ENCODE measurements at places on chromosomes 16 and 17. TPM values are rescaled to one million over a fixed set of nuclear protein-coding genes. Genes with fewer than 3 reads are reported as not detected.

Gene ARHGDIG
- 12.3 TPM for total RNA-seq

Gene KRTAP2-4
- not detected for total RNA-seq

Gene EPX
- not detected for total RNA-seq

DNA sequence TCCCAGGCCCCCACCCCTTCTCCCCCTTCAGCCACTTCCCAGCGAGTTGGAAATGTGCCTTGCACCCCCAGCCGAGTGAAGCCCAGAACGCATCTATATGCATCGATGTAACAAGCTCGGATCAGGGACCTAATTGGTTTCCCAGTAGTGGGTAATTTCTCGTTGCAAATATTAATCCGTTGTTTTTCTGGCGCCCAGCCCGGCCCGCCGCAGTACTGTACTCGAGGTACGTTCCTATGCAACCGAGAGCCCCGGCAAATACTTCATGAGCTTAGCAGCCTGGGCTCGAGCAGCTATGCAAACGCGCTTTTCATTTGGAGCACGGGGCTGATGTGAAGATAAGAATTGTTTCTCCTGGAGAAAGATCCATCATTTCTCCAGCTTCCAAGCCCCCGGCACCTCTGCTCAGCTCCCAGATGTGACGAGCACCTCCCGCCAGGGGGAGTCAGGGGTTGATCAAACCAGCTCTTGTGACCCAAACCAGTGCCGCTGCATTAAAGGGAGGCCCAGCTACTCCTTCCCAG, 229.8 kb downstream of the KATNIP start:
- no peak for DNase-seq

- peak; percentile 53 for DNase-seq
These were observed 9.1 kb downstream of the ASIC2 start for GRCh38 chr17:33284022-33284421.

GRCh38 chr16:63188086-63188771, 1152.0 kb upstream of the CDH8 start:
- no peak for DNase-seq

GRCh38 chr17:49260817-49261291, 30.3 kb upstream of the PHOSPHO1 start:
- peak; percentile 64 for DNase-seq

Gene BRIP1
- total RNA-seq, result 7.1 TPM

DNA sequence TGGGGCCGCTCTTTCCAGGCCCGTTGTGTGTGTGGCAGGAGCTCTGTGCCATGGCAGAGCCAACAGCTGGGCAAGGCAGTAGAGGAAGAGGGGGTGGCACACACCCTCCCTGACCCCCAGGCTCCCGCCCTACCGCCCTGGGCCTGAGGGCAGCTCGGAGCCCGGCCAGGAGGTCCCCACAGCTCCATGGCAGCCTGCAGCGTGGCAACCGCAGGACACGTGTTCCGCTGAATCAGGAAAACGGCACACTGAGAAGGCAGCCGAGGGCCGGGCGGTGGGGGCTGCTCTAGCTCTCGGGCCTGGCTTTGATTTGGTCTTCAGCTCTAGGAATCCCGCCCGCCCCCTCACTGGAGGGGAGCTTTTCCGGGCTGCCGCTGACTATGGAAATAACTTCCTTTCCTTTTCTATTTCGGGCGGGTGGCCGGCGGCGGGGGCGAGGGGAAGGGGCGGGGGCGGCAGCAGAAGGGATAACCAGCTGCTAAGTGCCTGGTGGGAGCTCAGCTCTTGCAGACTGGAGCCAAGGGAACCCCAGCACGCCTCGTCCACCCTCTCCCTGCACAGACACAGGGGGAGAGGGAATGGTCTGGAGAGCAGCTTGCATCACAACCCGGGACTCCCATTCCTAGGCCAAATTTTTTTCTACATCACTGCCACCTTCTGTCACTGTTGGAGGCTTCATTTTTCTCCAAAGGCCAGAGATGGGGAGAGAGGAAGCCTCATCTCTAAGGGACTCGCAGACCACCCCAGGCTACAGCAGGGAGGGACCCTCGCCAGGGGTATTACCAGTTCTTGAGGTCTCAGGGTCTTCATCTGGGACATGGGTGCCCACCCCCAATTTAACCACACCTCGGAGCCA, 24.8 kb upstream of the MRPS23 start:
- peak; percentile 75 for DNase-seq

- DNase-seq, result no peak
These were observed 292.5 kb downstream of the SOX9 start for GRCh38 chr17:72413077-72414031.

GRCh38 chr17:79902146-79902791, 63.0 kb upstream of the CBX4 start:
- no peak for DNase-seq

DNA sequence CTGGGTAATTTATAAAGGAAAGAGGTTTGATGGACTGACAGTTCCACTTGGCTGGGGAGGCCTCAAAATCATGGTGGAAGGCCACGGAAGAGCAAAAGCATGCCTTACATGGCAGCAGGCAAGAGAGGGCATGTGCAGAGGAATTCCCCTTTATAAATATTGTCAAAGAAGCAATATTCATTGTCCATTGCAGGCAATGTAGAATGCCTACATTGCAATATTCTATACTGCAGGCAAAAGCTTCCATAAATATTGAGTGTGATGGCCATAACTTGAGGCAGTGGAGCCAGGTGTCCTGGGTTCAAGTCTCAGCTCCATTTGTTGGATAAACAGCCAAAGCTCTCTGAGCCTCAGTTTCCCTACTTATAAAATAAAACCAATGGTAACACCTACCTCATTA, 322.3 kb downstream of the SHISA9 start:
- DNase-seq, result no peak

- DNase-seq, result no peak
These were observed 128.4 kb downstream of the HAPSTR1 start for GRCh38 chr16:9219813-9220212.

GRCh38 chr17:75065562-75066151, 18.6 kb downstream of the KCTD2 start:
- no peak for DNase-seq

- no peak for DNase-seq
These were observed 22.8 kb downstream of the CRISPLD2 start for GRCh38 chr16:84842516-84843148.

Gene EVPLL
- not detected for total RNA-seq

GRCh38 chr16:57178196-57178595, 7.6 kb downstream of the PSME3IP1 start:
- DNase-seq, result no peak

DNA sequence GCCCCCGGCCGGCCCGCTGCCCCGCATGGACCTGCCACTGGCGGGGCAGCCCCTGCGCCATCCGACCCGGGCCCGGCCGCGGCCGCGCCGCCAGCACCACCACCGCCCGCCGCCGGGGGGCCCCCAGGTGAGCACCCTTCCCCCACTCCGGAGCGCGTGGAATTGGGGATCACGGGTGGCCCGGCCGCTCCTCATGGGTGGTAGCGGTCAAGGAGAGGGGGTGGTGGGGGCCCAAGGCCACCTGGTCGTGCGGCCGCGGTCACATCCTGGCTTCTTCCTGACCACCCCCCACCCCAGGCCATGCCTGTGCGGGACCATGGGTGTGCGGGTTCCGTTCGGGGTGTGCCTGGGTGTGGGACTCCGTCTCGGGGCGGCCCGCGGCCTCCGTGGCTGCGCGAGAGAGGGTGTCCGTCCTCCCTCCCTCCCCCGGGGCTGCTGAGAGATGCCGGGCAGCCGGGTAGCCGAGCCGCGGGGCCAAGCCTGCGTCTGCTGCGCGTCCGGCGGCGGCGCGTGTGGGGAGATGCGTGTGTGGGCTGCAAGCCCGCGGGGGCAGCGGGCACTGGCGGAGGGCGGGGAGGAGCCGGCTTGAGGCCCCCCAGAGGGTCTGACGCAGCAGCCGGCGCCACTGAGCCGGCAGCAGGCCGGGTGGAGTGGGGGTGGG, 6.8 kb downstream of the ACD start:
- DNase-seq, result no peak

- DNase-seq, result no peak
These were observed 14.7 kb upstream of the MEOX1 start for GRCh38 chr17:43676471-43676870.

- no peak for DNase-seq
These were observed 248.3 kb upstream of the CIBAR2 start for GRCh38 chr16:85360323-85361277.

DNA sequence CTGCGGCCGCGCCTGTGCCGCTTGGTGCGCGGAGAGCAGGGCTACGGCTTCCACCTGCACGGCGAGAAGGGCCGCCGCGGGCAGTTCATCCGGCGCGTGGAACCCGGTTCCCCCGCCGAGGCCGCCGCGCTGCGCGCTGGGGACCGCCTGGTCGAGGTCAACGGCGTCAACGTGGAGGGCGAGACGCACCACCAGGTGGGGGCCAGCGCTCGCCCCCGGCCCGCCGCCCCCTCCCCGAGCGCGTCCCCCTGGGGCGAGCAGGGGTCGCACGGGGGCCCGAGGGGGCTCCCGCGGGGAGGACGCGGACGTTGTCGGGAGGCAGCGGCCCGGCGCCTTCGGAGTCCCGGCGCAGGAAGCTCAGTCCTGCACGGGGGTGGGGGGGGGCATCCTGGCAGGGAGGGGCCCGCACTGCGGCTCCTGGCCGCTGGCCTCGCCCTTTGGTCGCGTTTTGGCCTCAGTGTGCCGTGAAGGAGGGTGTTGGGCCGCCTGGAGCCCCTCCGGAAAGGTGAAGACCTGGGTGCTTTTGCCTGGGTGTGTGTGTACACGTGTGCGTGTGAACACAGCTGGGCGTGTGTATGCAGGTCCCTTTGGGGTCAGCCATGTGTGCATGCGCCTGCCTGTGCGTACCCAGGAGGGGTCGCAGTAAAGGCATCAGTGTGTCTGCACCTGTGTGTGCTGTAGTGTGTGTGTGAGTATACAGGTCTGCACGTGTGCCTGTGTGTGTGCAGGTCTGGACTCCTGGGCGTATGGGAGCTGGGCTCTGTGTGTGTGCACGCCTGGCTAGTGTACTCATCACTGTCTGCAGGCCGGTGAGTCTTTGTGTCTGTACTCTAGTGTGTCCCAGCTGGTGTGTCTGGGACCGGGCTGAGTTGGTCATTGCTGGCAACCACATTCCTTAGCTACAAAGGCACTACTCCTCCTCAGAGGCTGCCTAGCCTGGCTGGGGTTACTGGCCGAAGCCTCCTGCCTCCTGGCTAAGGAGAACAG, 615 bp downstream of the NHERF2 start:
- no peak for DNase-seq

- DNase-seq, result no peak
These were observed 1.2 kb upstream of the C1QL1 start for GRCh38 chr17:44969144-44969780.

GRCh38 chr17:182050-182751, 751 bp upstream of the DOC2B start:
- no peak for DNase-seq

DNA sequence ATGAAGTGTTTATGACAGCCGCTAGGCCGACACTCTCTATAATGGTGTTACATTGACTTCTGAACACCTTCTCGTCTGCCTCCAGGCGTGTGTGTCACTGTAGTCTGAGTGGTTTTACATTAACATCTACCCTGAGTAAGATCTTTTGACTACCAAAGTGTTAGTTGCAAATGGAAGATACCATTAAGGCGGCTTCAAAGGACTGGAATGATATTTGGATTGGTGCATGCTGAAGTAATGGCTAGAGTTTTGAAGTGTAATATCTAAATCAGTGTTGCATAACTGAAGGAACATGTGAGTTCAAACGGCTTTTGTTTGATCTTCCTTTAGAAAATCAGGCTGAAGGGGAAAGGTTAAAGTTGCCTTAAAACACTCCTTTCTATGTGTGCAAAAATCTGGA, 52.2 kb downstream of the BCAS3 start:
- DNase-seq, result no peak

GRCh38 chr17:77817953-77818352, 140.6 kb upstream of the TNRC6C start:
- DNase-seq, result no peak

- DNase-seq, result no peak
These were observed 3.0 kb upstream of the PRSS22 start for GRCh38 chr16:2860826-2861567.

Gene GJD3
- 0.35 TPM for total RNA-seq

Gene ANKRD40CL
- not detected for total RNA-seq

DNA sequence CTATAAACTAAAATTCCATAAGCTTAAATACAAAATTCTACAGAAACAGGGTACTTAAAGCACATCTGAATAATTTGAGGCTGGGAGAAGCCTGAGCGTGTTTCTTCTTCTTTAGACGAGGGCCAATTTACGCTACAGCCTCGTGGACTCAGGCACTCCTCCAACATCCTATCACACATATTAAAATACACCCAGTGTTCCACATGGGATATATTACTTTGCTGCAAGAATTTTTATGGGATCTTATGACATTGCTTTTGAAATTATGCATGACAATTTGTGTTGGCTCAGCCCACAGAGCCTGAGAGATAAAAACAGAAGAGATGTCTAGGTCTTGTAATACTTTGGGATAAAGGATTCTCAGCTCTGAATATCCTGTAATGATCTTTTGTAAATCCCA, 3.5 kb upstream of the TANGO6 start:
- DNase-seq, result no peak

GRCh38 chr16:19502395-19503131, 19.3 kb downstream of the GDE1 start:
- DNase-seq, result peak; percentile 33

- no peak for DNase-seq
These were observed 4.5 kb downstream of the PRSS27 start for GRCh38 chr16:2715519-2715918.

DNA sequence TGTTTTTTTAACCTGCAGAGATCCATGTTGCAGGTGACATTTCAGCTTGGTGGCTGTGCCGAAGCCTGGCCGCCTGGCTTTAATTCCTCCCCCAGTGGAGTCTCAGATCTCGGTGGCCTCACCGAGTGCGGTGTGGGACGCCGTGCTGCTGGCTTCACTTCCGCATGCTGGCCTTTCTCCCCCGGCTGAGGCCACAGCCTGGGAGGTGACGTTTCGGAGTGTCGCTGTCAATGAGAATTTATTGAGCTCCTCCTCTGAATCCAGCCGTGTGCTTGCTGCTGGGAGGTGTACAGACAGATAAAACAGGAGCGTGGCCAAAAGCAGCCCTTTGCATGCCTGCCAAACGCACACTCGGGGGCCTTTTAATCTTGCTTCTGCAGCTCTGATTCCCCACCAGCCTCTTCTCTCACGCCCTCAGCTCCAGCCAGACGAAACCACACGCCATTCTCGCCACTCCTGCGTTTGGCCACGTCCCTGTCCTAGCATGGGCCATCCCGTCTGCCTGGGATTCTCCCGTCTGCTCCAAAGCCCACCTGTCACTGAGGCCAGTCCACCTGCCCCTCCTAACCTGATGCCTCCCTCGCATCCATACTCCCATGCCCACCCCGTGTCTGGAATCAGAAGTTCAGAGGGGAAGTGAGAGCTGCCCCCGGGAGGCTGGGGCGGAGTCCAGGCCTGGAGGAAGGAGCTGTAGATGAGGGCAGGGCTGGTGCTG, 3.6 kb downstream of the GSE1 start:
- DNase-seq, result no peak

DNA sequence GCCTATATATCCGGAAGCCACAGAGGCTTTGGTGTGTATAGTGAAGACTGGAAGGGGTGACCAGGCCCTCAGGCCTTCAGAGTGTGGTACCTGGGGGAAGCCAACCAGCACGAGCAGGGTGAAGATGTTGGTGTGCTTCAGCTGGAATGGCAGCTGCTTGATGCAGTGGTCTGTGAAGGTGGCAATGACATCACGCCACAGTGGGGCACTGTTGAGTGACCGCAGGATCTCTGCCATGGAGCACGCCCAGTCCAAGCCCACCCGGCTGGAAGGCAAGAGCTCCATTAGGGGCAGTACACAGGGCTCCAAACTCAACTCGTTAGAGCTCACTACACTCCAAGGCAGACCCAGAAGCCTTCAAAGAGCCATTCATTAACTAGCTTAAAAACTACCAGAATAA, 68.5 kb upstream of the ATP2A3 start:
- DNase-seq, result no peak

- no peak for DNase-seq
These were observed 11.9 kb downstream of the FBRS start for GRCh38 chr16:30669903-30670824.

Measured in pulmonary artery endothelial cell (primary cell).